ENCODE measurements at places on chromosomes 7 and 10.

GRCh38 chr10:86317949-86318725, 48.5 kb downstream of the GRID1 start:
- DNase-seq: no peak

GRCh38 chr10:125868372-125868975, 12.6 kb downstream of the DHX32 start:
- peak; percentile 68 for DNase-seq

- DNase-seq: peak; percentile 19
These were observed 35.8 kb downstream of the GBF1 start for GRCh38 chr10:102281102-102281487.

GRCh38 chr10:1468811-1469210, 268.5 kb downstream of the ADARB2 start:
- DNase-seq: no peak

DNA sequence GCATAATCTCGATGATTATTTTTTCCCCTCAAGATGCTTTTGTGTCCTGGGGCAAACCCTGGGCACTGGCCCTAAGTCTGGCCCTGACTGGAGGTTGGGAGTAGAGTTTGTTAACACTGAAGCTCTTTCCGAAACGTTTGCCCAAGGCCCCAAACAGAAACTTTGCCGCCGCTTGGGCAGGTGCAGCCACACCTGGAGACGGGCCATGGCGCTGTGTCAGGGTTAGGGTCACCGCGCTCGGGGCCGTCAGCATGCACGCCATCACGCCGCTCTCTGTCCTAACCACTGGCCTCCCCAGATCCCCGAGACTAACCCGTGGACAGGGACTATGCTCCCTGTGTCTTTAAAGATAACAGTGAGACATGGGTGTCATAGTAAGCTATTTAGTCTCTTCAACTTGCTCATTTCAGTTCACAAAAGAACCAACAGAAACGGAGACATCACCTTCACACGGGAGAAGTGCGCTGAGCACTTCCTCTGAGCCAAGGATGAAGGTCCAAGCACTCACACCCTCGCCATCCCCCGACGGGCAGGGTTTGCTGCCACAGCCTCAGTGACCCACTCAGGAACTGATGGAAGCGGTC, 85.3 kb upstream of the DIP2C start:
- no peak for DNase-seq

GRCh38 chr10:45811075-45811474, 36.2 kb downstream of the AGAP4 start:
- DNase-seq: no peak

GRCh38 chr10:61376908-61377368, 76.2 kb downstream of the TMEM26 start:
- DNase-seq: no peak

GRCh38 chr10:48879451-48879850, 60.2 kb downstream of the LRRC18 start:
- no peak for DNase-seq

GRCh38 chr10:119531067-119531466, 11.5 kb downstream of the RGS10 start:
- peak; percentile 63 for DNase-seq

DNA sequence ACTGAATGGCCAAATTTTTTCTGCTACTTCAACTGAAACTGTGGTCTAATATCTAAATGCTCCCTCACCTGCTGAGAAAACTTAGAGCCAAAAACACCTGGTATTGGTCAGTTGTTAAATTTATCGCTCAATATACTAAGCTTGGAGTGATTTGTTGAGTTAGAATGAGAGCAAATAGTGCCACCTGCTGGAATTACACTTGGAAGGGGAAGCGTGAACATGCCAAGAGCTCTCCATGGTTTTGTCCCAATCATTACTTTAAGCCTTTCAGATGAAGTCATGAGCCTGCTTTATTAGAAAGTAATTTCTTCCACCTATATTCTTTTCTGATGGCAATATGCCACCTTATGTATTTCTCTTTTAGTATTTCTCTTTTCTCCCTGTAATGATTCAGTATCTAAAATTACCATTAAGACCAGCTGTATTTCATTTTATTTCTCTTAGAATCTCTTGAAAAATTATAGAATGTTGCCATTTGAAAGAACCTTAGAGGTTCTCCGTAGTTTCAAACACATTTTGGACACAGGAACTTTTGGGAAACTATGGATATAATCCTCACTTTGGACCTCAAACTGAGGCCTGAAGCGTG, 447.8 kb upstream of the C7orf33 start:
- DNase-seq: peak; percentile 78

DNA sequence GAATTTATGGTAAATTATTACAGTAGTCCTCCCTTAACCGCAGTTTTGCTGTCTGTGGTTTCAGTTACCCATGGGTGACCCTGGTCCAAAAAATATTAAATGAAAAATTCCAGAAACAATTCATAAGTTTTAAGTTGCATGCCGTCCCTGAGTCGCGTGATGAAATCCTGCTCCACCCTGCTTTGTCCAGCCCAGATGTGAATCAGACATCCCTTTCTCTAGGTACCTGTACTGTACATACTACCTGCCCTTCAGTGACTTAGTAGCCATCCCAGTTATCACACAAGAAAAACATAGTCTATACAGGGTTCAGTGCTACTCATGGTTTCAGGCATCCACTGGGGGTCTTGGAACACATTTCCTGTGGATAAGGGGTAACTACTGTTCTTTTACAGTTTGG, 20.5 kb upstream of the RHEB start:
- no peak for DNase-seq

GRCh38 chr10:109591601-109592000, 331.7 kb downstream of the XPNPEP1 start:
- DNase-seq: no peak

All from adipocyte (in vitro differentiated cells).